Femur (tissue), 1 donor: ENCODE measurements at places on chromosomes 1 and 21.

DNA sequence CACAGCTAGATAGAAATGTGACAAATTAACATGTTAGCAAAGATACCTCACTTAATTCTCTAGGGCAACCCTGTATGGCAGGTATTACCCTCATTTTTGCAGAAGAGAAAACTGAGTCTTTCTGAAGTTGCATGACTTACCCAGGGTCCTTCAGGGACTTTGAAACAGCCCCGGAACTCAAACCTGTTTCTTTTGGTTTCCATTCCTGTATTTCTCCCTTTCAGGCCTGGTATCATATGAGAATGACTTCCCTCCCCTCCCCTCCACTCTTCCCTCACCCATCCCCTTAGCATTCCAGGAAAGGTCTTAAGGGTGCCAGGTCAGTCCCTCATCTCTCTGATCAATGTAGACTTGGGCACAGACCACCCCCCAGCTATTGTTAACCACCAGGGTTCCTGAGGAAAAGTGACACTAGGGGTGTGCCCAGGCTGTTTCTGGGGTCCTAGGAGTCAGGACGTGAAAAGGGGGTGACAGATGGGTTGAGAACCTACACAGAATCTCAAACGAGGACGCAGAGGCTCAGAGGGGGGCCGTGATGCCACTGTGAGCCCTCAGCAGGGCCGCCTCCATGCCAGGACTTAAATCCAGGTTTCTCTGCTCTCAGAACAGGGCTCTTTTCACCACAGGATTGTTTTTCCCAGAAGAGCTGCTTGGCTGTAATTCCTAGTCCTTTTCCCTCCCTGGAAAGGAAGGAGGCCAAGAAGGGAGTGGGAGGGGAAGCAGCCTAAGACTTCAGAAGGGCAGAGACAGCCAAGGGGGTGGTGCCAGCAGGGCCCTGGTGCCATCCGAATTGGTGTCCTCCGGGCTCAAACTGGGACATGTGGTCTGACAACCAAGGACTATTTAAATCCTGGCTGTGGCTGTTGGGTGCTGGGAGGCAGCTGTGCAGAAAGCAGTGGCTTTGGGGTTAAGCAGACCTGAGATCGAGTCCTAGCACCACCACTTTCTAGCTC lies 2.1 kb upstream of the WASF2 start:
- peak; percentile 79 for DNase-seq

DNA sequence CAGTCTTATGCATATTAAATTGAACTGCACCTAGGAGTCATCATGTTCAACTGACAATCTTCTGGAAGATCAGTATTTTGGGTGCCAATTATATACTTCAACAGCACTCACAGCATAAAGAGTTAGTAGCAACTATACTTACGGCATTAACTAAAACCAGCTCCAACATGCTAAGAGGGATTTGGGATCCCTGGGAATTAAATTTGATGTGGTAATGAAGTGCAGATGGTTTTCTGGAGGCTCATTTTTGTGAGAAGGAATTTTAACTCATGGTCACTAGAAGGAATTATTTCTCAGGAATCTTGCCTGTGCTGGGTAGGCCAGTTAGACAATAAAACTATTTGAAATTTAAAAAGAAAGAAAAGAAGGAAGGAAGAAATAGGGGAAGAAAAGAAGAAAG lies 18.3 kb downstream of the IFI44 start:
- DNase-seq: no peak

DNA sequence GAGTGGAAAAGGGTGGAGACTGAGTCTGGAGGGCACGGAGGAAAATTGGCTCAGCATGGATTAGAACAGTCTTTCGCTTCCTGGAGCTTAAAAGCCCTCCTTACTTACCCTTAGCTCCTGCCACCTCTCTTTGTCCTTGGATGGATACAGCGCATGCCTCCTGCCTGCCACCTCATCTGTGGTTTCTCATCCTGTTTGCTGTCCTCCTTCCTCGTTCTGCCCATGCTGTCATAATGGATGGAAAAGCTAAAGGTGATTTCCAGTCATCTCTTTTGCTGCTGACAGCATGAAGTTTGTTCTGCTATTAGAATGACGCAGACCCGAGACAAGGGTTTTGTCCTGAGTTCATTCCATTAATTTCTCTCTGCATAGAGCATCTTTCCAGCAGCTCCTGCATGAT lies 425.9 kb downstream of the KIF26B start:
- DNase-seq: no peak

- peak; percentile 27 for DNase-seq
Measured at GRCh38 chr1:24695202-24695974, 49.9 kb upstream of the CLIC4 start.

DNA sequence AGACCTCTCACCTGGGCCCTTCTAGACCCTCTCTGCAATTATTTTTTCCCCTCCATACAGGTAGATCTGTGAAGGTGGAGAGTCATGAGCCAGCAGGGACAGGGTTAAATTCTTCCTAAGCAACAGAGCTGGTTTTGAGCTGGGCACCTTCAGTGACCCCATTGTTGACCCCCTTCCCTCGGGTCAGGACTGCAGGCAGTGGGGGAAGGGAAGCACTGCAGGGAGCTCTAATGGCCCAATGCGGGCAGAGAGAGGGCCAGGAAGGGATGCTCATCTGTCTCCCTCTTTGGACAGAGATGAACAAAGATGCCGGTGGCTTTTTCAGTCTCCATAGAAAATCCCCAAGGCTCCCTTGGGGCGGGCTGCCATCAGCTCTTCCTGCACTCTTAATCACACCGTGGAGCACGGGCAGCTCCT lies 21.4 kb downstream of the SOX13 start:
- no peak for DNase-seq

DNA sequence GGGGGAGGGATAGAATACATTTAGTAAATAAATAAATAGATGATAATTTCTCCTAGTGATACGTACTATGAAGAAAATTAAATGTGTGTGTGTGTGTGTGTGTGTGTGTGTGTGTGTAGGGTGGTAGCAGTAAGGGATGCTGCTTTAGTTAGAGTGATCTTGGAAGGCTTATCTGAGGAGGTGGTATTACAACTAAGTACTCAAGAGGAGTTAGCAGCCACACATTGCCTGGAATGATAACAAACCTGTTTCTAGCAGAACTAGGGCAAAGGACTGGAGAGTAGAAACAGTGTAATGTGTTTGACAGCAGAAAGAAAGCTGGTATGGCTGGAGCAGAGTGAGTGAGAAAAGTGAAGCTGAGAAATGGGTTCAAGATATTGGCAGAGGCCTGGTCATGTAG lies 58.3 kb upstream of the FASLG start:
- DNase-seq: no peak

GRCh38 chr21:30234643-30235042 lies 18.7 kb upstream of the CLDN8 start:
- no peak for DNase-seq

DNA sequence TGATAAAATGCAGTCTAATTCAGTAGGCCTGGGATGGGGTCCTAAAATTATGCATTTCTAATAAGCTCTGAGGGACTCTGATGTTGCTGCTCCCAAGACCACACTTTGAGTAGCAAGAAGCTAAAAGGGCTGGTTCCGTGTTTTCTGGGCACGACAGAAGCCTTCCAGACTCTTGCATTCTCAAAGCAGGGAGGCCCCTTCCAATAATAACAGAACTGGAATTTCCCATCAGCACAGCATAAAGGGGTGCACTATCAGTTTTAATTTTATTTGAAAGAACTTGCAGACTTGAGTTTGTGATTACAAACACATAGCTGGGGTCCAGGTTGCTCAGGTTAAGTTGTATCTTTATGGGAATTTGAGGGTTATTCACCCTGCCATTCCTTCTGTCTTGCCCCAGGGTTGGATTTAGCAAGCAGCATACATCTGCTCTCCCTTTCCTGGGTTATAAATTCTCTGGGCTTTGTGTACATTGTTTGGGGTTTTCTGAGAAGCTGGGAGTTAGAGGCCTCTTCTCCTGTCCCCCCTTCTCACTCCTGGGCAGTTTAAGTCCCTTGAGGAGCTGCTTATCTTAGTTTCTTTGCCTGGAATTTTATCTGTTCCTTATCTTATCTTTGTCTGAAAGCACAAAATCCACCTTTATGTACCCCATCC lies 94.2 kb upstream of the SLC2A1 start:
- no peak for DNase-seq

DNA sequence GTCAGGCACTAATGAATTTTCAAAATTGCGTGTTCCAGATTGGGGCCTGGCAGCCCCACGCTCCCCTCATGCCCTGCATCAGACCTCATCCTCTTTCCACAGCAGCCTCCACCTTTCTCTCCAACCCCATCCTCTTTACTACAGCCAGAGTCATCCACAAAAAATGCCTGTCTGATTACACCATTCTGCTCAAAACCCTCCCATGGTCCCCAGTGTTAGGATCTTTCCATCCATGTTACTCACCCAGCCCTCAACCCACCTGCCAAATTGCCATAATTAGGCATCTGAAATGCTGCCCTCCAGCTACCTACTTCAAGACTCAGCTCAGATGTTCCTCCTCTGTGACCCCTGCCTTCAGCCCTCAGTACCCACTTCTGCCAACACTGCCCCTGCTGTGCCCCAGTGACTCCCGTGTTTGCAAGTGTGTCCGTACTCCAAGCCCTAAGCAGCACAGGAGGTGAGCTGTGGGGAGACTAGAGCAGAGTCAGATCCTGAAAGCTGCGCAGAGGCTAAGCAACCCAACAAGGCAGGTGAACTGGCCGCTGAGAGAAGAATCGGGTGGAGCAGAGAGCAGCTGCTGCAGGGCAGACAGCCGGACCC lies 715 bp upstream of the ARTN start:
- DNase-seq: no peak

- DNase-seq: no peak
Measured at GRCh38 chr1:1132042-1132950, 16.4 kb upstream of the C1orf159 start.

DNA sequence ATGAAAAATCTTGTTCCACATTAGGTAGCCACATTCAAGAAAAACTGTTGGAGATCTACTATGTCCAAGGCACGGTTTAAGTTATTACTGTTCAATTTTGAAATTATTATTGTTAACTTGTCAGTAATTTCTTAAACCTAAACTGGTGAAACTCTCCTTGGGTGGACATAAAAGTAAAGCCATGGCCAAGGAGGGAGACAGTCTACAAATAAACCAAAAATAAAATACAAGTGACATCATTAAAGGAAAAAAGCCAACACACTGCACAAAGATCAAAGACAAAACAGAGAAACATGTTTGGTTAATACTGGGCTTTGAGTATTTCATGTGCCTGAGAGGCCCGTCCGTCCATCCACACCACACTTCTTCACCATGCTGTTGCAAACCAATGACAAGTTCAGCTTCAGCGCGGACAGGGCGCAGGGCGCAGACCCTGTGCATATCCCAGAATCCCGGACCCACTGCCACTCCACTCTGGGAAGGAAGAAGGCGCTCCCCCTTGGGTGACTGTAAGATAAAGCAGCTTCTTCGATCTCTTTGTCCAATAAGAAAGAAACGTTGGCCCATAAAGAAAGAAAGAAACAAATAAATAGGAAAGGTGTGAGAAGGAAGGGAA lies 918 bp upstream of the RASAL2 start:
- DNase-seq: peak; percentile 51

DNA sequence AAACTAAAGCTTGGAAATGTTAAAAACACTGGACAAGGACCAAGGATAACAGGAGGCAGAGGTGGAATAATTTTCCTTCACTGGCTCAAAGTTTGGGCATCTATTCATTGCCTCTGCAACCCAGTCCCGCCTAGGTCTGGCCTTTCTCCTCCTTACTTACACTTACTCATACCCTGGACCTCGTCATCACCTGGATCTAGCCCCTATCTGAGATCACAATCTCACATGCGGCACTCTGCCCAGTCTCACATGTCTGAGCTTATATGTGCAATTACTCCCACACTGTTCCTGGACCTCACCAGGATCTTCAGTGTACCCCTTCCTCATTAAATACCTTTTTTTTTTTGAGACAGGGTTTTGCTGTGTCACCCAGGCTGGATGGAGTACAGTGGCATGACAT lies 37.6 kb downstream of the NVL start:
- DNase-seq: no peak
